Activated CD8-positive, alpha-beta memory T cell treated with anti-CD3 and anti-CD28 coated beads for 1 hour (primary cell): ENCODE measurements at places on chromosomes 4 and X.

DNA sequence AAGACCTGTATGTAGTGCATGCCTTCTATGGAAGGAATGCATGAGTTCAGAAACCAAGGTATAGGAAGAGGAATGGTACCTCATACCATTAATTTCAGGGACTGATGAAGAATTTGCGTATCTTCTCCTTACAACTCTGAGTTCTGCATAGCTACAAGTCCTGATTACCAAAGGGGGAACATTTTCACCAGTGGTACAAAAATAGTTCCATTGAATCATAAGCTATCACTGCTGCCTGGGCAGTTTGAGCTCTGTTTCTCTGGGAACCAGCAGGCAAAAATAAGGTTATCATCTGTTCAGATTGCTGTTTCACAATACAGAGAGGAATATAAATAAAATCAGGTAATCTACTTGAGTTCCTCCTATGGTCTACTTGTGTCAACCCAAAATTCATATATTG is 77.9 kb upstream of the GNPDA2 start:
- DNase-seq = no peak

- peak; percentile 4 for DNase-seq
Measured at GRCh38 chr4:184028561-184029374, 123.7 kb downstream of the STOX2 start.

DNA sequence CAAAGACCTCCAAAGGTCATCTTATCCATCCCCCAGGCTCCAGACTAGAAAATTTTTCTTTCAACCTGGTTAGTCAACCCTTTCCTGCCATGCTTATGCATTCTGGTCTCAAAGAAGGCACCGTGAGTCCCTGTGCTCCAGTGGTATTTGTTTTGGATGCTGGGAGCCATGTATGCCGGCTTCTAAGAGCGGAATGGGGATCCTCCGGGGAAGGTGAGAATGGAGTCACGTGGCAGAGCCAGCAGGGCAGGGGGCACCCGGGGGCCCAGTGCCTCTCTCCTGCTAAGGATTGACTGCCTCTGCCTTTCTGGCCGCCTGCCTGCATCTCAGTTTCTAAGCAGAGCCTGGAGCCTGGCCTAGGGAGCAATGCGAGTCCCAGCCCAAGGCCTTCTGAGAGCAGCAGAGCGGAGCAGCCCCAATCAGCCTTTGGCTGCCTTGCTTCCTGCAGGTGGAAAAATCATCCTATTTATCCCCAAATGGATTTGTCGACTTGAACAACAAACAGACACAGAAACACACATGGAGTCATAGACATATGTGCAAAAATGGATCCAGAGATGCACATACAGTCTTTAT is 141.0 kb downstream of the PJA1 start:
- no peak for DNase-seq

GRCh38 chr4:109588176-109588575 is 28.1 kb downstream of the MCUB start:
- DNase-seq = no peak

DNA sequence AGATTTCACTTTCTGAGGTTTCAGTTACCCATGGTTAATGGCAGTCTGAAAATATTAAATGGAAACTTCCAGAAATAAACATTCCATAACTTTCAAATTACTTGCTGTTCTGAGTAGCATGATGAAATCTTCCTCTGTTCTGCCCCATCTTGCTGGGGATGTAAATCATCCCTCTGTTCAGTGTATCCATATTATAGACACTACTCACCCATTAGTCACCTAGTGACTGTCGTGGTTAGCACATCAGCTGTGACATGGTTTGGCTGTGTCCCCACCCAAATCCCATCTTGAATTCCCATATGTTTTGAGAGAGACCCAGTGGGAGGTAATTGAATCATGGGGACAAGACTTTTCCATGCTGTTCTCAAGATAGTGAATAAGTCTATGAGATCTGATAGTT is 125.5 kb upstream of the GIMD1 start:
- no peak for DNase-seq

DNA sequence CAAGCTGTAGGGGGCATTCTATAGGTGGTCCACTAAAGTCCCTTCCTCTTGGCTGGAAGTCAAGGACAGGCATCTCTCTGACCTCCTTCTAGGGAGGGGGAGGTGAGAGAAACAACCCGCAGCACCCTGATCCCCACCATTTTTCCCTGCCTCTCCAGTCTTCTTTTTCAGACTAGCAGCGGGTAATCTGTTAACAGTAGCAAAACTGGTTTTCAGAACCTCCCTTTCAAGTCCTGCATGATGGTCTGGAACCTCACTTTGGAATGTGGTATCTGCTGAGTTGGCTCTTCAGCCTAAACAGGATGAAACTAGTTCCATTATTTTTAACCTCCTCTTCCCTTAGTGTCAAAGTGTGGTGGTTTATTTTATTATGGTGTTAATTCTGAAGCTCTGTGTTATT is 196.0 kb downstream of the NWD2 start:
- DNase-seq = no peak

GRCh38 chrX:133364865-133365264 is 50.4 kb downstream of the GPC4 start:
- no peak for DNase-seq

- no peak for DNase-seq
Measured at GRCh38 chr4:48248559-48248953, 21.1 kb downstream of the TEC start.

DNA sequence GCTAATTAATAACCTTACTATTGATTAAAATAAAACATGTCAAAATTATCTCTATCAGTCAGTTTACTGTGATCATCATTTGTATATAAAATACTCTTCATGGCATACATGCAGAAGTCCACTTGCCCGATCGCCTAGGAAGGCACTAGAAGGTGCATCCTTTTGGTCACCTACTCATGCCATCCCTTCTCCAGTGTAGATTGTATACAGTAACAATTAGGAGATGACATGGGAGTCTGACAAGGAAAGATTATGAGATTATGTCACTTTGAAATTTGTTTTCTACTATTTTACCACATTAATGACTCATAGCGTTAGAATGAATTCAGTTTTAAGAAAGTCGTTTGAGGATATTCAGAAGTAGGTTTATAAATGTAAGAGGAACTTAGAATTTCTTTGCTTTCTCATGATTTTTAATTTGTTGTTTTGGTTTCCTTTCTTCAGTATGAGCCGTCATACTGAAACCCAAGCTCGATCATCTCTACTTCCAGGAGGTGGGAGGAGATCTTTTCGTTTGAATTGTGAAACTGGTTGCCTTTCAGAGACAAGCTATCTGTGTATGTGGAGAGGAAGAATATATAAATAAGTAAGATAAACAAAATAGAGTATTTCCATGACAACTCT is 51.1 kb upstream of the UNC5C start:
- DNase-seq = no peak

- no peak for DNase-seq
Measured at GRCh38 chr4:48949518-48950219, 36.4 kb upstream of the CWH43 start.

DNA sequence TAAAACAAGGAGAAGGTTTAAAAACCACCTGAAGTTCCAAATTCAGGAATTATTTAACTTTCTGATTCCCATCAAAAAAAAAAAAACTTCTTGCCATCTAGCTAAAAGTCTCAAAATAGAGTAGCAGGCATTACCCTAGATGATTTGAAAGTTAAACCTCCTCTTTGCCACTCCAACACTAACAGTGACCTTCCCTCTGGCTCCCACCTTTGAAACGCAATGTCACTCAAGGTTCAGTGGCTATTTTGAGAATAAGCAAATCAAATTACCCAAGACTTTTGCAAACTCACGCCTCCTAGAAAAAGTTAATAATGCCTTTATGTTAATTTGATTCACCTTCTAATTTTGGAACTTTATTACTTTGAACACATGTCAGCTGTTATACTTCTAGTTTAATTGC is 103.2 kb downstream of the ARHGAP6 start:
- no peak for DNase-seq

- no peak for DNase-seq
Measured at GRCh38 chrX:80206647-80207046, 192.1 kb downstream of the TBX22 start.

DNA sequence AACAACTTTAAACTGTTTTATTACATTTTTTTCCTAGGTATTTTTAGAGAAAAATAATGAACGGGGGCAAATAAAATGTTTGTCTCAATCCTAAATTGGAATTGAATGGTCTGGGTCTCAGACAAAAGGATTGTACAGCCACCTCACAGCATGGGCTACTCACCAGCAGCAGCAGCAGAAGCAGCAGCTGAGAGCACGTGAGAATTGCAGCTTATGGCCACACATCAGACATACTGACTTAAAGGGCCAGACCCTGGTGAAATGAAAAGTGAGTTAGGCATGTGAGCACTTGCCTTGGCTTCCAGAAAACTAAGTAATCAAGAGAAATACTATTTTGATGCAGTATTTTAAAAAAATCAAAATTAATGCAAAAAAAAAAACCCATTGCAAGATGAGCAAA is 56.6 kb downstream of the AASDH start:
- no peak for DNase-seq

GRCh38 chr4:106695501-106696262 is 327.1 kb upstream of the GIMD1 start:
- DNase-seq = no peak

DNA sequence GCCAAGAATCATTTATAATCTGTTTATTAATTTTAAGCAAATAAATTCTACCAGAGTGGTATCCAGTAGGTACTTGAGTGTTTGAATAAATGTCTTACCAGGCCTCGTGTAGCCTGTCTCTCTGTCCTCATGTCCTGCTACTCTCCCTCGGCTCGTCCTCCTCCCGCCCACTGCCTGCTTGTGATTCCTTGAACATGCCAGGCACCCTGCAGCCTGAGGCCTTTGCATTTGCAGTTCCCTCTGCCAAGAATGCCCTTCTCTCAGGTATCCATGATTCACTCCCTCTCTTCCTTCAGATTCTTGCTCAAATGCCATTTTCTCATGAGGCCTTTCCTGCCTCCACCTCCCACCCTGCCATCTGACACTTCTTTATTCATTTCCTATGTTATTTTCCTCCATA is 209.7 kb upstream of the PRPS2 start:
- no peak for DNase-seq

DNA sequence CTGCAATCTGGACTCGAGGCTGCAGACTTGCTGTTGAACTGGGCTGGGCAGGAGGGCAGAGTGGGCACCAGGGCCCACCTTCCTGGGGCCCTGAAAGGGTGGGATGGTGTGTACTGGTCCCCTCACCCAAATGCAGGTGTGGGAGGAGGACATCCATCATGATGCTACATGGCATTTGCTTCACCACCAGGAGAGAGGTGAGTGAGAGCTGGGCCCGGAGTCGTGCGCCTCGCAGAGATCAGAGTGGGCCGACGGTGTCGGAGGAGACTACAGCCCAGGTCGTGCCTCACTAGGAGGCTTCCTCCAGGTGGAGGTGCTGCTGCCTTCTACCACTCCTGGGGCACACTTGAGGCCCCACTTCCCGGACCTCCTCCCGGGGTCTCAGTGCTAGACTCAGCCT is 50.3 kb downstream of the SCML1 start:
- DNase-seq = no peak

GRCh38 chr4:8090744-8091301 is 67.8 kb downstream of the ABLIM2 start:
- DNase-seq = no peak

DNA sequence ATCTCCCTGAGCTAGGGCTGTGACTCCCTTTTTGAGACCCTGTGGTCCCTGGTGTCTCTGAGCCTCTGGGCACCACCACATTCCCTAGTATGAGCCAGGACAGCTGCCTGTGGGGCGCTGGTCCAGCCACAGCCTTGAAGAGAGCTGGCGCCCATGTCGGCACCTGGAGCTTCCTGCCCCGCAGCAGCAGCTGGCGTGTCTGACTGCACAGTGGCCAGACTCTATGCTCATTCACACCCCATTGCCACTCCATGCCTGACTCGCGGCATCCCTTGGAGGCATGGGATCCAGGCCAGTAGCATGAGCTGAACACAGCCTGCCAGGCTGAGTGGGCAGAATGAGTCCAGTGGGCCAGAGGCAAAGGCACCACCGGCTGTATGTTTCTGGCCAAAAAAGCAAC is 8.3 kb upstream of the SPP1 start:
- no peak for DNase-seq

DNA sequence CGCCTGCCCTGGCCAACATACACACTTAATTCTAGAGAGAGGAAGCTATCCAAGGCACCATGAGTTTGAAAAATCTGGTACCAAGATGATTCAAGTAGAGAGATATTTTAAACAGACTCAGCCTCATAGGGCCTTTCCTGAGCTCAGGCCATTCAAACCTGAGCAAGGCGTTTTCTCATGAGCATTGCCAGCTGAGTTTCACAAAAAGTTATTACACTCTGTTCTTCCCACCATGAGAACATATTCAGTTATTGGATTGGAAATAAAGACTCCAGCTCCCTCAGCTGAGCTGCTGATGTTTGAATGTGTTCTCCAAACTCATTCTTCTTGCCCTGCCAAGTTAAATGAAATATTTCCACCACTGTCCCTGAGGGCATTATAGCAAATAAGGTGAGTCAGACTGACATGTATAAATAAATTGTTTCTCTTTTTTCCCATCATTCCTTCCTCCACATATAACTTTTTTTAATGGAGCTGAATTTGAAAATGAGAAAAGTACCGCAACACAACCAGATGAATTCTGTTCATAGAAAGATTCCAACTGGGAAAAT is 429.6 kb downstream of the RAB28 start:
- DNase-seq = no peak

DNA sequence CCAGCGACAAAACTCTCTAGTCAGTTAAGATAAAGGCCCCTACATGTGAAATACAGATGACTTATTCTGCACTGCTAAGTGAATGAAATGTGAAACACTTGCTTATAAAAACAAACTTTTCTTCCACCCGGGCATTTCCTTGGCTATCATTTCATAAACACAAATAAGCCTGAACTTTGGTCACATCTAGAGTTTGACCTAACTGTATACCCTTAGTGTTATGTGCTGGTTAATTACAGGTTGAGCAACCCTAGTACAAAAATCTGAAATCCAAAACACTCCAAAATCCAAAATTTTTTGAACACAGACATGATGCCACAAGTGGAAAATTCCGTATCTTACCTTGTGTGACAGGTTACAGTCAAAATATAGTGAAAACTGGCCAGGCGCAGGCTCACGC is 45.9 kb downstream of the SAT1 start:
- no peak for DNase-seq
